ENCODE measurements at places on chromosomes 1 and 21. TPM values are rescaled to one million over a fixed set of nuclear protein-coding genes. Genes with fewer than 3 reads are reported as not detected.

DNA sequence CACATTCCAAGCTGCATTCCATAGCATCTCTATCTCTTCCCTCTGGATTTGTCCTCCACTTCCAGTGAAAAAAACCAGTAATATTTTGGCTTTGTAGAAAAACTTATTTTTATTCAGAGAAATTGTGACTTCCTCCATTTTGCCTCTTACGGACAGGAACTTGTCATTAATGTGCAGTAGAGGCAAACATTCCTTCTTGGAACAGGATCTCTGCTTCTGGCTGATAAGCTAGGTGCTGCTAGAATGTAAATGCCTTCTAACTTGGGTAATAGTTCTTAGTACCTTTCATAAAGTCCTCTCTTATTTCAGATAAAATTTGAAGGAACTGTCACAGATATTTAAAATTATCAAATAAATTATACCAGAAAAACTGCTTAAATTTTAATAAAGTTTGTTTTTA is 707.8 kb downstream of the USP25 start:
- H3K27ac ChIP-seq: no peak overlapping the region
- H3K4me3 ChIP-seq: no peak overlapping the region
- H3K27me3 ChIP-seq: no peaks in the 10 kb centered on the region
- H3K36me3 ChIP-seq: no peaks in the 10 kb centered on the region
- no peaks in the 10 kb centered on the region for H3K4me1 ChIP-seq

- no peak overlapping the region for H3K4me3 ChIP-seq
- H3K36me3 ChIP-seq: no peaks in the 10 kb centered on the region
- H3K27ac ChIP-seq: no peak overlapping the region
- no peaks in the 10 kb centered on the region for H3K27me3 ChIP-seq
These were observed 46.5 kb downstream of the PSMG1 start for GRCh38 chr21:39136711-39137110.

GRCh38 chr1:107480548-107481415 is 339.9 kb downstream of the NTNG1 start:
- H3K4me3 ChIP-seq: no peak overlapping the region
- H3K27ac ChIP-seq: no peak overlapping the region
- no peaks in the 10 kb centered on the region for H3K27me3 ChIP-seq

HTR6 gene
- 0.40 TPM for total RNA-seq

DNA sequence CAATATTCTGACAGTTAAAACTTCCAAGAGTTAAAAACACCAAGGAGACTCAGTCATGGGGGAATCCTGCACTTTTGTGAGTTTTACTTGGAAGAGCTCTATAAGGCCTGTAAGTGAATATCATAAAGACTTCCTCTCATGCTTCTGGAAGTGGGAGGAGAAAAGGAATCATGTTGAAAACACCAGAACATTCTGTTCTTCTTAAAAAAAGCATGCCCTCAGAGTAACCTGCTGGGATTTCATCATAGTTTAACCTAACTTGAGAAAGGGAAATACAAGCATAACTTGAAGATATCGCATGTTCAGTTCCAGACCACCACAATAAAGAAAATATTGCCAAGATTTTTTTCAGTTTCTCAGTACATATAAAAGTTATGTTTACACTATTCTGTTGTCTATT is 51.9 kb downstream of the COL11A1 start:
- no peaks in the 10 kb centered on the region for H3K4me1 ChIP-seq
- no peaks in the 10 kb centered on the region for H3K36me3 ChIP-seq
- no peak for DNase-seq

DNA sequence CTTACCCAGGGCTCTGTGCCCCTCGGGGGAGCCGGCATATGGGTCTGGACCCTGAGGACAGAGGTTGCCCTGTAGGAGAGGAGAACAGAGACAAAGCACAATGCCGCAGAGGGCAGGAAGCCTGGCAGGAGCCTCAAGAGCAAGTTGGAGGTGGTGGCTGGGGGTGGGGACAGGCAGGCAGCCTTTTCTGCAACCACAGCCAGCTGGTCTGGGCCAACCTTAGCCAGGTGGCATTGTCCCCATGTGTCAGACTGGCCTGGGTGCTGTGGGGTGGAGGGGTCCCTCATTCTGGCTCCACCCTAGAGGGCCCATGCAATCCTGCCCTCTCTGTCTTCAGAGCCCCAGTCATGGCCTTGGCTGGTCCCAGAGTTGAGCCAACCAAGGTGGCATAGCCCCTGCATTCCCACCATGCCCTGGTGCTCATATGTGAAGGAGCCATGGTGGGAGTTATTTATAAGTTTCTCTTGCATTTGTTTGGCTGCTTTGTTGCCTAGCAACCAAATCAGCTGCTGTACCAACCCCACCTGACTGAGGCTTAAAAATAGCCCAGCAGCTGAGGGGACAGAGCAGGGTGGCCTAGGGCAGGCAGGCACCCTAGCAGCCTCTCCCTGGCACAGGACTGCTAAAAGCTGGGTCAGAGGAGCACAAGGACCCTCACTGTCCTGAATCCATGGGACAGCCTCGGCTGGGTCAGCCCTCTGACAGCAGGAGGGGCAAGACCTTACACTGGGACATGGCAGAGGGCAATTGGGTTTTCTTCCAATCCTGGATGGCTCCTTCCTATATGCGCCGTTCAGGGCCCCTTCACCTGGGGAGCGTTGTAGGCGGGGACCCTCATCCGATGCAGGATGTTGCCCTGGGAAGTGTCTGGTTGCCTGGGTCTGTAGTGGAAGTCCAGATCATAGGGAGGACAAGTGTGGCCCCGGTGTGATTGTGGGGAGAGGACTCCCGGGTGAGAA is 19.5 kb downstream of the MAP7D1 start:
- no peaks in the 10 kb centered on the region for H3K4me1 ChIP-seq
- peaks cover 72% of the 10 kb centered on the region for H3K36me3 ChIP-seq
- no peak overlapping the region for H3K4me3 ChIP-seq
- H3K27me3 ChIP-seq: no peaks in the 10 kb centered on the region

- no peaks in the 10 kb centered on the region for H3K36me3 ChIP-seq
- no peaks in the 10 kb centered on the region for H3K27me3 ChIP-seq
- no peak for DNase-seq
- no peaks in the 10 kb centered on the region for H3K4me1 ChIP-seq
- no peak overlapping the region for H3K4me3 ChIP-seq
These were observed 40.5 kb downstream of the EPHB2 start for GRCh38 chr1:22751124-22751531.

DNA sequence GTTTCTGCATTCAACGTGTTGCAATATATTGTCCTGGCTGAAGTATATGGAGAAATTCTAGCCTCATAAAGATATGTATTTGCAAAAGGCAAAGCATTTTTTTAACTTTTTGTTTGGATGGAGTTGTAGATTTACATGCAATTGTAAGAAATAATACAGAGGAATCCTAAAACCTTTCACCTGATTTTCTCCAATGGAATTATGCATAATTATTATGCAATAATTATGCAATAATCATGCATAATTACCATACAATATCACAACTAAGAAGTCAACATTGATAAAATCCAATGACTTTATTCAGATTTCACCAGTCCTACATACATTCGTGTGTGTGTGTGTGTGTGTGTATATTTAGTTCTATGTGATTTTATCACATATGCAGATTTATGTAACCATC is 7.5 kb upstream of the MAP3K21 start:
- H3K4me1 ChIP-seq: no peaks in the 10 kb centered on the region
- H3K27me3 ChIP-seq: no peaks in the 10 kb centered on the region
- no peaks in the 10 kb centered on the region for H3K36me3 ChIP-seq
- H3K4me3 ChIP-seq: no peak overlapping the region
- DNase-seq: no peak
- H3K27ac ChIP-seq: no peak overlapping the region

PTGER3 gene
- total RNA-seq: 3.7 TPM

DNA sequence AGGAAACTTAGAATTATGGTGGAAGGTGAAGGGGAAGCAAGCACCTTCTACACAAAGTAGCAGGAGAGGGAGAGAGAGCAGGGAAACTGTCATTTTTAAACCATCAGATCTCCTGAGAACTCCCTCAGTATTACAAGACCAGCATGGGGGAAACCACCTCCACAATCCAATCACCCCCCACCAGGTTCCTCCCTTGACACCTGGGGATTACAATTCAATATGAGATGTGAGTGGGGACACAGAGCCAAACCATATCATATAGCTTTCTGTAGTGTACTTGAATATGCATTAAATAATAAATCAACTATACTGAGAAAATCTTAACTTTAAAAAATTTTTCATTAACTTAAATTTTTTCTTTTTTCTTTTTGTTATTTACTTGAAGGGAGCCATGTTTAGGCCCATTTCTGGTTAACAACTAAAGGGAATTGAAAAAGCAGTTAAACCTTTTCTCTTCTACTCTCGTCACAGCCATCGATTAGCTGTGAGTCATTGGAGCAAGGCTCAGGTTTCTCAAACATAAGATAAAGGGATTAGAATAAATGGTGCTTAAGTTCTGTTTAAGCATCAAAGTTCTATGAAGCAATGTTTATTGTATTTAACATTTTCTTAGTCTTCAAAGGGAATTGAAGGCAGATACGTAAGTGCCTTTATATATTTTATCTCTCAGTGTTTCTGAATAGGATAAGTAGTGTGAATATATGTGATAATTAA is 72.2 kb upstream of the DPT start:
- no peak for DNase-seq
- no peak overlapping the region for H3K4me3 ChIP-seq
- no peaks in the 10 kb centered on the region for H3K4me1 ChIP-seq
- no peak overlapping the region for H3K27ac ChIP-seq

- no peaks in the 10 kb centered on the region for H3K27me3 ChIP-seq
- no peak overlapping the region for H3K27ac ChIP-seq
- DNase-seq: no peak
- H3K4me1 ChIP-seq: no peaks in the 10 kb centered on the region
- no peak overlapping the region for H3K4me3 ChIP-seq
These were observed 1652.0 kb downstream of the NCAM2 start for GRCh38 chr21:22650226-22650625.

C1orf94 gene
- not detected for total RNA-seq

DNA sequence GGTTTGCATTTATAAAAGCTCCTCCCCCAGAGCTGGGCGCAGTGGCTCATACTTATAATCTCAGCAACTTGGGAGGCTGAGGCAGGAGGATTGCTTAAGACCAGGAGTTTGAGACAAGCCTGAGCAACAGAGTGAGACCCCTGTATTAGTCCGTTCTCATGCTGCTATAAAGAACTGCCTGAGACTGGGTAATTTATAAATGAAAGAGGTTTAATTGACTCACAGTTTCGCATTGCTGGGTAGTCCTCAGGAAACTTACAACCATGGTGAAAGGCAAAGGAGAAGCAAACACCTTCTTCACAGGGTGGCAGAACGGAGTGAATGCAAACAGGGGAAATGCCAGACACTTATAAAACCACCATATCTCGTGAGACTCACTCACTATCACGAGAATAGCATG is 52.5 kb downstream of the ZNF684 start:
- no peaks in the 10 kb centered on the region for H3K27me3 ChIP-seq
- no peak overlapping the region for H3K4me3 ChIP-seq
- no peak for DNase-seq
- H3K4me1 ChIP-seq: no peaks in the 10 kb centered on the region

CRP gene
- total RNA-seq: not detected

CTSS gene
- total RNA-seq: 105 TPM

CELA2A gene
- total RNA-seq: not detected

- no peaks in the 10 kb centered on the region for H3K4me1 ChIP-seq
- H3K27me3 ChIP-seq: no peaks in the 10 kb centered on the region
- H3K36me3 ChIP-seq: no peaks in the 10 kb centered on the region
- DNase-seq: no peak
- H3K4me3 ChIP-seq: no peak overlapping the region
These were observed 1290.7 kb upstream of the ADGRL2 start for GRCh38 chr1:80509965-80510522.

- DNase-seq: no peak
- H3K4me1 ChIP-seq: no peaks in the 10 kb centered on the region
- H3K36me3 ChIP-seq: no peaks in the 10 kb centered on the region
- H3K27me3 ChIP-seq: no peaks in the 10 kb centered on the region
- no peak overlapping the region for H3K4me3 ChIP-seq
These were observed 768.0 kb upstream of the TMPRSS15 start for GRCh38 chr21:19171585-19171984.

DNA sequence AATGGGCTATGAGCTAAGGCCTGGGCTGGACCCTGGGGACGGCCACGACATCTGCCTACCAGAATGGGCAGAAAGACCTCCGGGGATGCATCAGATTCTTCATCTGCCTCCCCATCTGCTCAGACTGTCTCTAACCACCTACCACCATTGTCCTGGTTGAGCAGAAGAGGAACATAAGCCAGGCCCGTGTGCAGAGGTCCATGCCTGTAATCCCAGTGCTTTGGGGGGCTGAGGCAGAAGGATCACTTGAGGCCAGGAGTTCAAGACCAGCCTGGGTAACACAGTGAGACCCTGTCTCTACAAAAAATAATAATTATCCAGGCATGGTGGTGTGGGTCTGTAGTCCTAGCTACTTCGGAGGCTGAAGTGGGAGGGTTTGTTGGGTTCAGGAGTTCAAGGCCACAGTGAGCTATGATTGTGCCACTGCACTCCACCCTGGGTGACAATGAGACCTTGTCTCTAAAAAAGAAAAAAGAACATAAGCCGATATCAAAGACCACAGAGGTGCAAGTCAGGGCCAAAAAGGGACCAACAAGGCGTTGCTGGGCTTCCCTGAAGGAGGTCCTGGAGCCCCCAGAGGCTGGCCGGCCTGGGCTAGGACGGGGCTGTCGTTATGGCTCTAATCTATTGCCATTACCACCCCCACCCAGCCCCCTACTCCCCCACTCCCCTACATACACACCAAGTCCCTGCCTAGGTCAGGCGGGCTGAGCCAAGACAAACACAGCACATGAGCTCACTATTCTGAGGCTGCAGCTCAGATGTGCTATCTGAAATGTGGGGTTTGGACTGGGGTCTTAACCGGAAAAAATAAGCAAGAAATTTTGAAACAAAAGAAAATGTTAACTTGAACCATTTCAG is 239.2 kb upstream of the RAB4A start:
- no peak for DNase-seq
- H3K36me3 ChIP-seq: no peaks in the 10 kb centered on the region
- H3K4me1 ChIP-seq: peaks cover 11% of the 10 kb centered on the region
- no peaks in the 10 kb centered on the region for H3K27me3 ChIP-seq

- no peak for DNase-seq
- no peak overlapping the region for H3K27ac ChIP-seq
- no peaks in the 10 kb centered on the region for H3K27me3 ChIP-seq
- H3K4me3 ChIP-seq: no peak overlapping the region
These were observed 8.6 kb downstream of the MACO1 start for GRCh38 chr1:25439287-25439686.

GRCh38 chr1:230049731-230050130 is 17.3 kb upstream of the GALNT2 start:
- H3K36me3 ChIP-seq: no peaks in the 10 kb centered on the region
- no peaks in the 10 kb centered on the region for H3K27me3 ChIP-seq
- no peak overlapping the region for H3K27ac ChIP-seq
- no peak for DNase-seq
- no peak overlapping the region for H3K4me3 ChIP-seq

- no peak for DNase-seq
- peaks cover 60% of the 10 kb centered on the region for H3K4me1 ChIP-seq
- no peak overlapping the region for H3K27ac ChIP-seq
- peak overlapping the region; percentile 25 for H3K4me3 ChIP-seq
- H3K36me3 ChIP-seq: no peaks in the 10 kb centered on the region
These were observed 63.9 kb upstream of the EFHD2 start for GRCh38 chr1:15345705-15346345.
